HCT116 (cell line): ENCODE measurements at places on chromosomes 12 and 14. TPM values are rescaled to one million over a fixed set of nuclear protein-coding genes. Genes with fewer than 3 reads are reported as not detected.
A peak's percentile ranks its signal among the peaks of the same experiment; 100 is the strongest.

Gene ATP5MC2
- 304 TPM for total RNA-seq

DNA sequence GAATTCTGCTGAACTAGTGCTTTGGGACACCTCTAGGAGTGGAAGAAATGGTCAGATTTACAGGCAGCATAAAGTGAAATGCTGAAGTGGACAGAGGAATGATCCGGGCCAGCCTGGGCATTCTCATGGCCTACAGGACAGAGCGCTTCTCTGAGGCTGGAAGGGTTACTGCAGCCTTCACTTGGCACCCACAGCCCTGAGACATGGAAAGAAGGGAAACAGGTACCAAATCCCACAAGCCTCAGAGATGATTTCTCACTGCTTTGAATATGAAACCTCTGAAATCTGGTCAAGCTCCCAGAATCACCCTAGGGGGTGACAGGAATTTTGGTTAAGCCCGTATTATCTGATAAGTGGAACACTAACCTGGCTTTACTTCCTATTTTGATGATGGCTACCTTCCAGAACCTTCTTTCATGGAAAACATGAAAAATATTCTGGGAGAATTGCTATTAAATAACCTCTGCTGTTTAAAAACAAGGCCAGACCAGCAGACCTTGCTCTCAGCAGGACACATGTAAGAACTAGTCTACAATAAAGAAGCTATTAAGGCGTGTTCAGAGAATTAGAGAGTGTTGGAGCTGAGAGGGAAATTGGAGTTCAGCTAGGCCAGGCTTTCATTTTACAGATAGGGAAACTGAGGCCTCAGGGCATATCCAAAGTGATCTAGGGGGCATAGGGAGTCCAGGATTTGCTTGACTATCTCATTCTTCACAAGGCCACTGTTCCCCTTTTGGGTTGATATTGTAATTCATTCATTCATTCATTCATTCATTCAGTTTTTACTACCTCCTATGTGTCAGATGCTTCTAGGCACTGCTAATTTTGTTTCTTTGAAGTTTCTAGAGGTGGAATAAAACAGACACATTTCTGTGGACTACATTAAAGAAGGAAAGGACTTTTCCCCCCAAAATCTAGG is 281.5 kb downstream of the ZFP36L1 start:
- no peak for DNase-seq

DNA sequence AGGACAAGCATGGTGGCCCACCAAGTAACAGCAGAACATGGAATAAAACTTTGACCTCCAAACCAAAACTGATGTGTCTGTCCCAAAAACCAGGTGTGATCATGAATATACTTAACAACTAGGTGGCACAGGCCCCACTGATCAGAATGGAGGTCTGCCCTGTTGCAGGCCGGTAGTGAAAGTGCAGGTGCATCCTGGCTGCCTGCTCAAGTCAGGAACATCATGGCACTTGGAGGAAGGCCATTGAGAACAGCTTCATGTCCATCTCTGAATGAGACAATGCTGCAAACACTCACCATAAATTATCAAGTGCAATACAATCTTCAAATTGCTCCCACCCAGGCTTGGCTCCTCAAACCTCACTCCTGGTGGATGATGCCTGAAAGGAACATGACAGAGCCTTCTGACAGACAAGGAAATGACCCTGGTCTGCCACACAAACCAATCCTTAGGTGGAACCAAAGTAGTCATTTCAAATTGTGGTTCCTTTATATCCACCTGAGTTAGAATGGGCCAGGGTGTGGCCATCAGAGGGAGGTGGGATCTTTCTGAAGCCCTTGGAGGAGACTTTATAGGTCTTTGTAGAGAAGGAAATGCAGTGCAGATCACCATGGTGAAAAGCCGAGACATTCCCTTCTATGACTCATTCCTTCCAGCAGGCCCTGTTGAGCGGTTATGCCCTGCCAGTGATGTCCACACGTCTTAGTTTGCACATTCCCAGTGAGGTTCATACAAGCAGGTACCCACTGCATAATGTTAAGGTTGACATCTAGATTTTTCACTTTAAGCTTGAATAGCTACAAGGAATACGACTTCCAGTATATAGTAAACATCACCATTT is 36.0 kb downstream of the EGLN3 start:
- peak; percentile 79 for DNase-seq

DNA sequence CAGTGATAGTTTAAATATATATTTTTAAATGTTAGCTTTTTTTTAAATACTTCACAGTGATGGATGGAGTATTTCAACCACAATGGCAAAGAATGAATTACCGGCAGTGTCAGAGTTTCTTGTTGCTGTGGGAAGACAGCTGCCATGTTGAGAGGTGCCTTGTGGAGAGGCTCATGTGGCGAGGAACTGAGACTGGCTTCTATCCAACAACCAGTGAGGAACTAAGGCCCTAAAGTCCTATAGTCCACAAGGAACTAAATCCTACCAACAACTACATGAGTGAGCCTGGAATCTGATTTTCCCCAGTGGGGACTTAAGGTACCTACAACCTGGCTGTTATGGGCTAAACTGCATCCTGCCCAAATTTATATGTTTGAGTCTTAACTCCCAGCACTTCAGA is 220.2 kb upstream of the PLEKHG7 start:
- DNase-seq: no peak

Gene PTCSC3
- not detected for total RNA-seq

Gene KLRD1
- total RNA-seq: 0.27 TPM

DNA sequence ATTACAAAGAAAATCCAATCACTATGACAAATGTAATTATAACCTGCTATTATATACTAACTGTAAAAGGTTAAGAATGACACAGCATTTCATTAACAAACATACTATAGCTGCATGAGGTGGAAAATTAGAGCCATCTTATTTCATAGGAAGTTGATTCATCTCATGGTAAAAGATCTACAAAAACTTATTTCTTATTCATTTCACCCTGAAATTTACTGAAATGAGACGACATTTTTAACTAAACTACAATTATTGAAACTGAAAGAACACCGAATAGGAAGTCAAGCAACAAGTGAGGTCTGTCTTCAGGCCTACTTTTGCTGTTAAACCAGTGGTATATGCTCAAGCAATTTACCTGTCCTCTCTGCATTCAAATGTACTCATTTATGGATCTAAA is 87.2 kb downstream of the CEP83 start:
- DNase-seq: no peak

Gene CLEC1A
- total RNA-seq: not detected

Gene PSMC6
- total RNA-seq: 71.7 TPM

GRCh38 chr12:27615331-27615891 is 80.8 kb upstream of the REP15 start:
- peak; percentile 71 for DNase-seq

Gene AHSA1
- total RNA-seq: 222 TPM

Gene SMIM10L1
- 6.4 TPM for total RNA-seq

GRCh38 chr12:56628671-56629458 is 1.3 kb downstream of the BAZ2A start:
- no peak for DNase-seq

DNA sequence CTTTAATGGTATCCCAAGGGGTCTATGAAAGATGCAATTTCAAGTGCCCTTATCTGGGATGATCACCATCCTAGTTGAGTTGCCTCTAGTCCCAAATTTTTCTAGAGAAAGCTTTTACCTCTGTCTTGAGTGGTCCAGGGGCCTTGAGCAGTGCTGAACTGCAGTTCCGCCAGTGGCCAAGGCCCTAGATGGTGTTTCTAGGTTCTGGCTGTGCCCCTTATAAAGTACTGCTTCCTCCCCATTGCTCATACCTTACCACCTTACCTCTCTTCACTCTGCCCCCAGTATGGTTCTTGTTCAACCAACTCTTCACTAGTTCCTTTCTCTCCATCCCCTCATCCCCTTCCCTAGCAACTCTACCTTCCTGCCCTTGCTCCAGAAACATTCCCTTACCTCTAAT is 3.7 kb downstream of the BATF start:
- no peak for DNase-seq

DNA sequence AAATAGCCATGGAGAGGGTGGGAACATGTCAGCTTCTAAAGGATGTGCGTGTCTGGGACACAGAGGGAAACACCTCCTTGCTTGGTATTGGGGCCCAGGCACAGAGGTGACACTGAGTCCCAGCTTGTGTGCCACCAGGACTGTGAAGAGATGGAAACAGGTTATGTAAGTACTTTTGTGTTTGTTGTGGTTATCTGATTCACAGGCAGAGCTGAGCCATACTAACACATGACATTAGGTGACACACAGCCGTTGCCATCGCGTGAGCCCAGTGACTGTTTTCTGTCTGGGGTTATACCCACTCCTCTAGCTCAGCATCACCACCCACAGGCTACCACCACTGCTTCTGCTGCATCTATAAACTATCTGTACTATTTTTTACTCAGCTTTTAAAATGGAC is 12.1 kb upstream of the FLVCR2 start:
- DNase-seq: no peak

DNA sequence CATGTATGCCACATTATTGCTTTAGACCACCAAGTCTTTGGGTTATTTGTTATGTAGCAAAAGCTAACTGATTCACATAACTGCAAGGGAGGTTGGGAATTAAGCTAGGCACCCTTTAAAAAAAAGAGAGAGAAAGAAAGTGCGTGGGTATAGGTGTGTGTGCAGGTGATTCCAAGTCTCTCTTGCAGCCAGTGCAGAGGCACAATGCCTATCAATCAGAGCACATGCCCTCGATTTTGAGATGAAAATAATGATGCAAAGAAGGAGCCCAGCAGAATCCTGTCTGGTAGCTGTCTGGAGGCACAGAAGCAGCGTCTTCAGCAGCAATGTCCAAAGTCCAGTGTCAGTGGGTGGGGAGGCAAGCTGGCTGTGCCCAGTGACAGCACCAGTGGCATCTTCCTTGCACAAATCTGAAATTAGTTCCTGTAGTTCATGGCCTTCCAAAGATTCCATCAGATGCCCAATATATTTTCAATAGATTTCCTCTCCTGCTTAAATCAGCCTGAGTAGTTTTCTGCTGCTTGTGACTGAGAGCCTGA is 62.4 kb upstream of the TBPL2 start:
- DNase-seq: no peak

- no peak for DNase-seq
Observed at GRCh38 chr12:70774055-70774454, 136.8 kb upstream of the PTPRB start.

Gene LMNTD1
- total RNA-seq: not detected

GRCh38 chr14:92501891-92502351 is 11.7 kb upstream of the RIN3 start:
- DNase-seq: no peak

Gene NID2
- 0.84 TPM for total RNA-seq

Gene KRT6C
- not detected for total RNA-seq

Gene KRT85
- not detected for total RNA-seq

DNA sequence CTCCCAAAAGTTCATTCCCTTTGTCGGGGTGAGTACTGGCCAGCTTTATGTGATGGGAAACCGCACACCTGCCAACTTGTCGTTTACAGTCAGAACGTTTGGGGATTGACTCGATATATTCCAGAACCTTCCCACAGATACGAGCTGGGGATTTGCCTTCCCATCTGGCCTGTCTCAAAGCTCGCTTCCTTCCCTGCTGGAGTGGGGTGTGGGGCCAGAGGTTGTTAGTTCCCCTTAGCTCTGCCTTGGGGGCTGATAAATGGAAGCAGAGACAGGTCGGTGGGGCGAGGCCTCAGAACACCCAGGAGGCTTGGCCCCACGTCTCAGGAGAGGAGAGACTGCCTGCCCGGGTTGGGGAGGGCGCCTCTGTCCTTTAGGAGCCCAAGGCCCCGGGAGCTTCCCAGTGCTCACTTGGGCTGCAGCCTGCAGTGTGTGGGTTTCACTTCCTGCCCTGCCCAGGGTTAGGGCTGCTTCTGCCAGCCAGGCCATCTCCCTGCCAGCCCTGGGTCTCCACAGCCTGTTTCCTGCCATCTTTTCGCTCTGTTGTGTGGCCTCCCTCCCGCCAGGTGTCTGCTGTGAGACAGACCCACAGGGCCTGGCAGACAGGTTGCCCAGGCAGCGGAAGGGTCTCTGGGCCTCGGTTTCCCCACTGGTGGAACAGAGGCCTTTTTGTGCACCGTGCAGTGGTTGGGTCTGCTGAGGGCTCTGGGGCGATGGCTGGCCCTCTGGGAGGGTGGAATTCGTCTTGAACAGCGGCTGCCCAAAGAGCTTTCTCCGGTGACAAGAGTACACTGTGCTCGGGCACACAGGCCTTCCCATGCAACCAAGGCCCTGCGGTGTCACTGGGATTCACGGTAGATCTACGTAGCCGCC is 8.1 kb upstream of the TEX22 start:
- DNase-seq: no peak

Gene AGAP2
- total RNA-seq: 15.8 TPM
